Stimulated activated CD8-positive, alpha-beta memory T cell treated with anti-CD3 and anti-CD28 coated beads, Interleukin-4, amount 100 ng/mL, for 1 hour (primary cell): ENCODE measurements at places on chromosomes 3 and 15.

DNA sequence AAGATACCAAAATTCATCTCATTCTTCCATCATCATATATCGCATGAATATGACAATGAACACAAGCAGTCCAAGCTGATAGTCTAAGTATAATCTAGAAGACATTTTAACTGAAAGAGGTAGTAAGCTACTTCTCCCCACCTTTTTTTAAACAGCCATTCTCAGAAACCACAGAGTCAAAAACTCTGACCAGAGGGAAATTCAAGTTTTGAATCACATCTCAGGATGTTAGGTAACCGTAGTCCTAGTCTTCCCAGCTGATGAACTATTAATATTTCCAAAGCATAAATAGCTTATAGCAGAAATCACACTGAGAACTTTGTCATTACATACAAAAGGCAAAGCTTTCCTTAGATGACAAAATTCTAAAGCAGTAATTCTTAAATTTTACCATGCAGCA, 25.8 kb downstream of the NPTN start:
- no peak for DNase-seq

- DNase-seq: no peak
Measured at GRCh38 chr15:85091990-85092389, 110.3 kb downstream of the PDE8A start.

- DNase-seq: no peak
Measured at GRCh38 chr3:196641333-196642054, 2.0 kb downstream of the NRROS start.

DNA sequence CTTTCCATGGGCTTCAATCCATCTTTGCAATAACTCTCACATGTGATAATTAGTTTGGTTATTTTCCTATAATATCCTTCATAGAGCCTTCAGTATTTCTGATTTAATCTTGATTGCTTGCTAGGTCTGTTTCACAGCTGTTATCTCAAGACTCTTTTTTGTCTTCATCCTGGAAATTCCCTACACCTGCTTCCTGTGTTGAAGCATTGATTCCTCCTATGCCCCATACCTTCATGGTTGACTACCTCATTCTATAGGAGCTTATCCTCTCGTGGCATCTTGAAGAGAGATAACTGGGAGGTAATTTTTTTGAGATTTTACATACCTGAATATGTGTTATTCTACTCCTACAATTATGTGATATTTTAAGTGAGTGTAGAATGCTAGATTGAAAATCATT, 26.7 kb downstream of the PIK3CA start:
- DNase-seq: no peak

DNA sequence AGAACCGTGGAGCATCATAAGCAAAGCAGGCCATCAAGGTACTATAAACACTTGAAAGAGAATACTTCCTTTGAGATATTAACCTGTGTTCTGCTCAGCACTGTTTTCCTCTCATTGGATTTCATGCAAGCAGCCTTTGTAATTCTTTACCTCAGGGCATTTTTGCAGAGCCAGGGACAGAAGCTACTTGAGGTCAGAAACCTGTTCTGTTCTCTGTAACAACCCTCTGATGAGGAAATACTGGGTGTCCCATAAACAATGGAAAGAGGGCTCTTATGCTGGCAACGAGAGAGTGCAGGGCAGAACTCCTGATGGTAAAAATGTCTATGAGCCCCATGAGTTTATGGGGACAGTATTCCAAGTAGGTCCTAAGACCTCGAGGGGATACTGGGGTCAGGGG, 66.0 kb downstream of the DCLK3 start:
- DNase-seq: no peak

DNA sequence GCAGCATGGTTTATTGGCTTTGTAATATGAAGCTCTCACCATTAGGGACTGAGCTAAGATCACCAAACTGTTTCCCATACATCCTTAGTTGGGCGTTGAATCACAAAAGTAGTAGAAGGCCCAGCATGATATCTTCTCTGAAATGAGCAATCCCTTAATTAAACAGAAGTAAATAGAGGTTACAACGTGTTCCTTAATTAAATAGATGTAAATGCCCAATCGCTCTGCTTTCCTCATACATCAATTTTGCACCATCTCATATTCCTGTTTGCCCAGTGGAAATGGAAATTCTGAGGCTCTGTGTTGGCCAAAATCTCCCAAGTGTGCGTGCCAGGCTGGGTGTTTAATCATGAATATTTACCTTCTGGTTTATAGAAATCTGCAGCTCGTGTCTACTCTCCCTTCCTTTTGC, 107.4 kb upstream of the FOXB1 start:
- DNase-seq: no peak

DNA sequence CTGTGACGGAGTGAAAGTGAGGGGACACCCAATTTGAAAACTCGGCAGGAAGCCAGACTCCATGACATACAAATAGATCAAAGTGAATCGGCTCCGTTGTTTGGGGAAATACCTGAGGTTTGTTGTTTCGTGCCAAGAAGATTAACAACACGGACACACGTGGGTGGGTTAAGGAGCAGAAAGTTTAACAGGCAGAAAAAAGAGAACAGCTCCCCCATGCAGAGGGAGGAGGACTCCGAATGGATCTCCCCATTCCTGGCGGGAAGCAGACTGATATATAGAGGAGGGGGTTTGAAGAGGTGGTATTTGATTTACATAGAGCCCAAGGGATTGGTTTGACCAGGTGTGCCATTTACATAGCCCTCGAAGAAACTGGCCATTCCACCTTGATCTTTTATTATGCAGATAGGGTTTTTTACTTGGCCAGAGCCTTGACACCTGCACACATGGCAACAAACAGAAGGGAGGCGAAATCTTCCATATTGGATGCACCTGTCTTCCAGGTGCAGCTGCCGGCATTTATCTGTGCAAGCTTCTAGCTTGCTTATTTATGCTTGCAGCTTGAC, 4.8 kb upstream of the SACM1L start:
- DNase-seq: no peak

GRCh38 chr3:100053951-100054620, 60.2 kb downstream of the FILIP1L start:
- no peak for DNase-seq

DNA sequence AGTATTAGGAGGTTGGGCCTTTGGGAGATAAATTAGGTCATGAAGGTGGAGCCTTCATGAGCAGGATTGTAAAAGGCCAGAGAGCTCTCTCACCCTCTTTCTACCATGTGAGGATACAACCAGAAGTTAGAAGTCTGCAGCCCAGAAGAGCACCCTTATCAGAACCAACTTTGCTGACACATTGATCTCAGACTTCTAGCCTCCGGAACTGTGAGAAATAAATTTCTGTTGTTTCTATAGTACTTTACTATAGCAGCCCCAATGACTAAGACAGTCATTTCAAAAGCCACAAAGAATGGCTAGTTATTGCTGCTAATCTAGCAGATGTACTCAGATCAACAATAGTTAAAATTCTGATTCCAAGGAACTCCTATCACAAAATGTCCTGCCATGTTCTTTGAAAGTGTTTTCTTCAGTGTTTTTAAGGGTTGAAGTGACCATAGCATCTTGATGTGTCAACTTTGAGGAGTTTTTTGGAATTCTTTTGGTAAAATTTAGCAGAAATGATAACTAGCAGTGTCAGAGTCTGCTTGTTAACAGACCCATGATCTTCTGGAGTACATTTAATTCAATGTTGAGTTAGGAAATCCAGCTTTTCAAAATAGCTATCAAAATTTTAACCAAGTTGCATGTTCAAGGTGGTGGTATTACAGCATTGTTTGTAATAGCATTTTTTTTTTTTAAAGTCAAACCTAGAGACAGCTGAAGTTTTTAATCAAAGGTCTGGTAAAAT, 10.3 kb downstream of the DZIP3 start:
- DNase-seq: no peak

GRCh38 chr3:12499474-12499873, 15.2 kb downstream of the TSEN2 start:
- no peak for DNase-seq
